ENCODE measurements at places on chromosomes 12 and 14. TPM values are rescaled to one million over a fixed set of nuclear protein-coding genes. Genes with fewer than 3 reads are reported as not detected.

DNA sequence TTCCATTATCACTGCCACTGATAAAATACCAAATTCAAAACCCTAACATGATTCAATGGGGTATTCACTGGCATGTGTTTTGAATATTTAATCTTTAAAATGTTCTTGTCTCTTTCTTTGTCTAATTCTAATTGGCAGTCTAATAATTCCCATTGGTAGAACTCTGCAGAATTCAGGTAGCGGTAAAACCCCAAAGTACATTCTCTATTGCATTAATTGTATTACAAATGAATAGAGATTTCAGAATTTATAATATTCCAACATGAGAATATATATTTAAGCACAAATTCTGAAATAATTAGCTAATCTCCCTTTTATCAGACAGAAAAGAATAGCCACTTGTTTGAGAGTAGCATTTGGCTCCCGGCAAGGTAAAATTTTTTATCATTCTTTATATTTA, at the start of gene OR4N5:
OR4N5 (plus strand) TSS at position 301 of the 400 bp plus-strand sequence. CDS start 4,916 bp downstream, outside the sequence.
- DNase-seq = no peak

Gene FAM90A1
- total RNA-seq = not detected

Gene RFLNA
- total RNA-seq = 2.4 TPM

Gene PIANP
- total RNA-seq = 0.12 TPM

GRCh38 chr12:85550924-85551323, 270.9 kb downstream of the ALX1 start:
- DNase-seq = no peak

GRCh38 chr12:108360487-108360886, 21.4 kb upstream of the CMKLR1 start:
- peak; percentile 51 for DNase-seq

DNA sequence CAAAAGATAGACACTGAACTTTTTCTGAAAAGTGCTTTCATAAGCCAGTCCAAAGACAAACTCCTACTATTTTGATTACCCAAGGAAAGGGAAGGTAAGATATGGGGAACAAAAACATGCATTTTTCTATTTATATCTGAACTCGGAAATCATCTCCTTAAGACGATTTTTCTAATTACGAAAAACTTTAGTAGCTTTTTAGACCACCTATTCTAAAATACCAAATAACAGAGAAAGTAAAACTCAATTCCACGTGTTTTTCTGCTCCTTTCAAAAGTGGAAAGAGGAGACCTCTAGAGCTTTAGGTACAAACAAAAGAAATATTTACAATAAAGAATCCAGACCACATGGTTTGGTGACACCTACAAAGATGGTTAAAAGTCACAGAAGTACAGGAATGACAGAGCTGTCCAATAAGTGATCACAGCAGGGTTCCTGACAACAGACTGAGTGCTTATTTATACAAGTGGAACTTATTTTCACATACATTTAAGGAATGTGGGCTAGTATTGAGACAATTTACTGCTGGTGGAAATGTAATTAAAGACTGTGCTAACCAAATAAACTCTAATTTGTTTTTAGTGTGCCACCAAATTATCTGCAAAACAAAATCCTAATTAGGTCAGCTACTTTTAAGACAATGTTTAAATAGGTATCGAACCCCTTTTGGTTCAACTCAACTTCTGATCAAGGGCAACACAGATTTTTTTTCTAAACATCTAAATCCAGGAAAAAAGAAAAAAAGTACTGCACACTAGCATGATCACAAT, 2.4 kb downstream of the LRIG3 start:
- DNase-seq = peak; percentile 32

- DNase-seq = no peak
These were observed 318.5 kb upstream of the MDGA2 start for GRCh38 chr14:47993883-47994282.

Gene OR4E2
- total RNA-seq = not detected

Gene ACOT4
- total RNA-seq = not detected

DNA sequence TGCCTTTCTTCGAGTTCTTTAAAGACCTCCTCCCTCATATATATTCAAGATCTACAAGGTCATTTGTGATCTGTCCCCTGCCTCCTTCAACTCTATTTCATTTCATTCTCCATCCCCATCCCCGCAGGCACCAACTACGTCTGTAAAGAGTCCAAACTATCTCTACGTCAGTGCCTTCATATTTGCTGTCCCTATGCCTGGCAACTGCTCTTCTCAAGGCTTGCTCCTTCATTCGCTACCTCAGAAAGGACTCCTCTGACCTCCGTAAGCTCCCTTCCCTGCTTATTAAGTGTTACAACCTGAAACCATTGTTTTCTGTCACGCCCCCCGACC, 650 bp downstream of the LLPH start:
- peak; percentile 37 for DNase-seq

Gene KITLG
- total RNA-seq = 11.8 TPM

DNA sequence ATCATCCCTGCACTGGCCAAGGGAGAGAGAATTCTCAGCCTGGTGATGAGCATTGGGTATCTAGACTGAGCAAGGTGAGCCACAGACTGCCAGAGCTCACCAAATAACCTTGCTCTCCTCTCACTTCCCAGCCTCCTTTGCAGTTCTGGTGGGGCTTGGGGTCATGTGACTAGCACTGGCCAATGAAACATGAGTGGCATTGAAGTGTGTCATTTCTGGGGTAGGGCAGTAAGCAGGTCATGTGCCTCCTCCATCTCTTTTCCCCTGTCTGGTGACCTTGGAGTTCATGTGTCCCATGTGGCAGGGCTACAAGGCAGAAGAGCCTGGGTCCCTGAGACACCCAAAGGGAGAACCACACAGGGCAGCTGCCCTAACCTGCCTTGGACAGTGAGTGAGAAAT, 3.6 kb upstream of the KRT72 start:
- no peak for DNase-seq

DNA sequence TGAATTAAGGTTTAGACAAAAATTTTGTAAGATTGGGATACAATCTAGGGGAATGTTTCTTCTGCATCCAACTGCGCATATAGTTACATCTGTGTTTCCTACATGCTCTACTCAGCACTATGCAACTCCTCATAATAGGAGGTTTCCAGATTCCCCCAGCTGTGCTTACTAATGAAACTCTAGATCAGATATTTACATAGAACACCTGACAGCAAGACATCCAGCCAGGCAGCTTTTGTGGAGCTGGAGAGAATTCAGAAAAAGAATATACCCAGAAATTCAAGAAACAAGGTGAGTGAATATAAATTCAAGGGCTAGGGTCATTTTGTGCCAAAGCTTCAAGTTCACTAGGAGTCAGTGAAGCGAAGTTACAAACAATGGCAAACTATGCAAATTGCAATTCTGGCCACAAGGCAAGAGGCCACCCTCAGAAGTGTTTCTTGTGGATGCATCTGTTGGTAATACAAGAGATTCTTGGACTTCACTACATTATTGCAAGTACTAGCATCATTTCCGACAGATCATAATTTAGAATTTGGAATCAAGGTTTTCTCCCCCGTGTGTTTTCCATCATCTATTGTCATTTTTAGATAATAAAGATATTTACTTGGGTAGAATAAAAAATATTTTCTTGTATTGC, 341.2 kb upstream of the NAV3 start:
- DNase-seq = no peak

- peak; percentile 43 for DNase-seq
These were observed 160.4 kb upstream of the SSTR1 start for GRCh38 chr14:38047195-38047902.

DNA sequence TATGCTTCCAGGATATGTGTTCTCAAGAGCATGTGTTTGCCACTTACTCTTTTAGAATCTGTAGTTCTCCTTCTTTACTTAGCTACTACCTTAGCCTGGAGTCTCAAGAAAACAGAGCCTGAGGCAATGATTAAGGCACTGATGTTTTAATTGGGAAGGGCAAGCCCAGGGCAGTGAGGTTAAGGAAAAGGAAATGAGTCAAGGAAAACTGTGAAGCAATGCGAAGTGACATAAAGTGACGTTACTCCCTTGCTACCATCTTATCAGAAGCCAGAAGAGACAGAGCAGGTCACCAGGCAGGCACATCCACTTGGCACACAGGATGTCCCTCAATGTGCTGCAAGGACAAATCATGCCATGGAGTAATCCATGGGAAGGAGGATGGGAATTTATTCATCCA, 11.3 kb upstream of the EML5 start:
- peak; percentile 79 for DNase-seq

- DNase-seq = no peak
These were observed 58.8 kb downstream of the RTN1 start for GRCh38 chr14:59811815-59812214.

DNA sequence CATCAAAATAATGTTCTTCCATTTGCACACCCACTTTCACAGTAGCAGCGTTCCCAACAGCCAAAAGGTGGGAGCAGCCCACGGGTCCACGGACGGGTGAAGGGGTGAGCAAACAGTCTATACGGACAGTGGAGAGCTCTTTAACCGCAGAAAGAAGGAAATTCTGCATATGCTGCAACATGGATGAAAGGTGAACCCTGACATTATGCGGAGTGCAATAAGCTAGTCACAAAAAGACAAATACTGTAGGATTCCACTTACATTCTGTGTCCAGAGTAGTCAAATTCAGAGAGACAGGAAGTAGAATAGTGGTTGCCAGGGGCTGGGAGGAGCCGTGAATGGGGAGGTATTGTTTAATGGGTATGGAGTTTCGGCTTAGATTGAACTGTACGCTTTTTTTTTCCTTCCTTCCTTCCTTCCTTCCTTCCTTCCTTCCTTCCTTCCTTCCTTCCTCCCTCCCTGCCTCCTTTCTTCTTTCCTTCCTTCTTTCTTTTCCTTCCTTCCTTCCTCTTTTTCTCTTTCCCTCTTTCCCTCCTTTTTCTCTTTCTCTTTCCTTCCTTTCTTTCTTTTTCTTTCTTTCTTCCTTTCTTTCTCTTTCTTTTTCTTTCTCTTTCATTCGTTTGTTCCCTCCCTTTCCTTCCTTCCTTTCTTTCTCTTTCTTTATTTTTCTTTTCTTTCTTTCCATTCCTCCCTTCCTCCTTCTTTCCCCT, 15.8 kb upstream of the ANKRD9 start:
- peak; percentile 71 for DNase-seq

DNA sequence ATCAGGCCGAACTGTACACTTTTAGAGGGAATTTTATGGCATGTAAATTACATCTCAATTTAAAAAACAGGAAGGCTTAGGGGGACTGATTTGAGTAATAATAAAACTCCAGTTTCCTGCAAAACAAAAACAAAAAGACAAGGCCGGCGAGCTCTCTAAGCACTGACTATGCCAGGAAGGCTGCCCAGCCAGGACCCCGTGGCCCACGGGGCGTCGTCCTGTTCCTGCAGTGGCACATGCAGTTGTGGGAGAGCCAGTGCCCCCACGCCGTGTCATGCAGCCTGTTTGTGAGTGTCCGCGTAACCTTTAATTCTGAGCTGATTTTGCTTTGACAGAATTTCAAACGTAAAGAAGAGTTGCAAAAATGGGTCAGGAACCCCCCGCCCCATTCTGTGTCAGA, 10.5 kb downstream of the XRCC3 start:
- no peak for DNase-seq

DNA sequence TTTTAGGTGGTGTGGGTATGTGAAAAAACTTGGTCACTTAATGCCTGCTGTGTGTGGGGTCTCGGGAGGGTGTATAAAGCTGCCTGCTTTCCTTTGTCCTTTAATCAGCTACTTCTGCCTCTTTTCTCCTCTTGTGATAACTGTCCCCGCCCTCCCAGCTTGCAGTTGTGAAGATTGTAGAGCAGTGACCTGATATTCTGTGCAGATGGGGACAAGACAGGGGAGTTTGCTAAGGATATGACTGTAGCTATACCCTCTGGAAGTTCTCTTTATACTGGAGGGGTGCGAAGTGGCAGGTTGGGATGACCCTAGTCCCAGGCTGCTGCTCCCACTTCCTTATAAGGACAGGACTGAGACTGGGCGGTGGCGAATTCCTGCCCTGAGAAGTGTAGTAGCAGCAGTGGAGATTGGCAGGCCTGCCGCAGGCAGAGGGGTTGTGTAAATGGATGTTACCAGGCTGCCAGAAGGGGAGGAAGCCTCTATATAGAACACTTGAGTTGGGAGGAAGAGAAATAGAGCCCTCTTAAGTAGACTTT, 835 bp downstream of the MYL6 start:
- peak; percentile 82 for DNase-seq

DNA sequence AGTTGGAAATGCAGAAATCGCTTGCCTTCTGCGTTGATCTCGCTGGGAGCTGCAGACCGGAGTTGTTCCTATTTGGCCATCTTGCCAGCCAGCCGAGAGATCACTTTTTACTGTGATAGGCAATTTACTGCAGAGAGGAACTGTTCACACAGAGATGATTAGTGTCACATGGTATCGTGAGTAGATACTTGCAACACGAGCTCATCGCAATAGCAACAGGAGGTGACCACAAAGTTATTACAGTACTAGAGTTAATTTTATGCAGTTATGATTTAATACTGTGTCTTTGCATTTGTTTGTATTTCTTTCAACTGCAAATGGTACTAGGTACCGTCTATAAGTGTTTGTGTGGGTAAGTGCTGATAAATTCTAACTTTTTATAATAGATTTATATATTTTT, 27.8 kb downstream of the NOPCHAP1 start:
- peak; percentile 59 for DNase-seq

GRCh38 chr14:32710731-32711680, 227.7 kb upstream of the NPAS3 start:
- DNase-seq = peak; percentile 61

Gene CDCA3
- 126 TPM for total RNA-seq

- no peak for DNase-seq
These were observed 50.1 kb downstream of the CRADD start for GRCh38 chr12:93727195-93727811.

GRCh38 chr12:45681465-45681864, 48.0 kb upstream of the ARID2 start:
- DNase-seq = no peak

DNA sequence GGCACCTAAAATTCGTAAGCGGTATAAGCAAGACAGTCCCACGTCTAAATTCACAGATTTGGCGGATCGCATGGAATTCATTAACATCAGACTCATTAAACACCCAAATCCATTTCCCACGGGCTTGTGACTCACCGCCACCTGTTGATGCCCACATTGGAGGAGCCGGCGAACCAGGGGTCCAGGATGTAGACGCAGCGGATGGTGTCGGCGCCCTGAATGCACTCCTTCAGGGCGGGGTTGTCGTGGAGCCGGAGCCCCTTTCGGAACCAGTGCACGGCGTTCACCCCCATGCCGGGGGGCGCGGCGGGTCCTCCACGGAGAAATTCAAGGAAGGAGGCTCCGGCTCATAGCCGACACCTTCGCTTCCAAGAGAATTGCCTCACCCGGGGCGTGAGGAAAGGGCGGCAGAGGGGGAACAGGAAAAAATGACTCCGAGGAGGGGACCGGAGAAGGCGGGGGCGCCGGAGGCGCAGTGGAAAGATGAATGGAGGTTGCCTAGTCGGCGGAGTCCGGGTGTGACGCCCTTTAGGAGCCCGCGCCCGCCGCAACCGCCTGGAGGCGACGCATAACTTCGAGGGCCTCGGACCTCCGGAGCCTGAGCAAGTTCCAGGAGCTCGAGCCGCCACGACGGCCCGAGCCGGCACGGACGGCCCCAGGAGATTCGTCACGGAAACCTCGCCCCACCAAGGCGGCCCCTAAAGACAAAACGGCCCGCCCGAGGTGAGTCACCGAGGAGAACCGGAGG, 506 bp downstream of the CRY1 start:
- DNase-seq = peak; percentile 58
